ENCODE measurements at places on chromosomes 11 and 22. TPM values are rescaled to one million over a fixed set of nuclear protein-coding genes. Genes with fewer than 3 reads are reported as not detected.

NLRP10 gene
- not detected for total RNA-seq

- no peak for DNase-seq
Observed at GRCh38 chr11:45394294-45395085, 108.3 kb upstream of the SYT13 start.

DNA sequence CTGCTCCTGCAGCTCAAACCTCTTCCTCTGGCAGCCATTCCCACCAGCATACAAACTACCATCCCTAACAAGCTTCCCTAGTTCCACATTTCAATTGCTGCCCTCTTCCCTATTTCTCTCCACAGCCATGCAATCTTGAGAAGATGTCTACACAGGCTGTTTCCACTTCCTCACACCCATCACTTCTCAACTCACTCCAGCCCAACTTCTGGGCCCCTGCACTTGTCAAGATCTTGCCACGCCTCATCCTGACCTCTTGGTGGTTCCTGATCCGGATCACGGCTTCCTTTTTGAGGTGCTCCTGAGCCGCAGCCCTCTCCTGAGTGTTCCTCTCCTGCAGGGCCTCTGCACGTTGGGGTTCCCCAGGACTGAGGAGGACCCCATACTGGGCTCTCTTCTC, 22.6 kb downstream of the RPL27A start:
- DNase-seq, result no peak

GRCh38 chr22:30315962-30316576, 10.7 kb downstream of the TBC1D10A start:
- DNase-seq, result no peak

DNA sequence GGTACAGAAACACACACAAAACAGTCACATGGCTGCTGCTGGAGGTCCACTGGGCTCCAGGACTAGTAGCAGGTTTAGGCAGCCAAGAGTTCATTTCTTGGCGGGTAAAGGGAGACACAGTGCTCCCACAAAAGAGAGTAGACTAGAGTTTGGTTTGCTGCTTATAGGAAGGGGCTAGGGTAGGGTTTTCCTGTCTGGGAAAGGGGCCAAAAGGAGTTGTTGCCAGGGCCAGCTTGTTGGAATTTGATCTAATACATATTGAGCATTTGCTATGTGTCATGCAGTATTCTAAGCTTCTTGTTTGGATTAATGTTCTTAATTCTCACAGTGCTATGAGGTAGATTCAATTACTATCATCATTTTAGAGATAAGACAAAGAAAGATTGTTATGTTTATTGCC, 195.1 kb upstream of the PLET1 start:
- DNase-seq, result no peak

PHOX2A gene
- total RNA-seq, result not detected

DNA sequence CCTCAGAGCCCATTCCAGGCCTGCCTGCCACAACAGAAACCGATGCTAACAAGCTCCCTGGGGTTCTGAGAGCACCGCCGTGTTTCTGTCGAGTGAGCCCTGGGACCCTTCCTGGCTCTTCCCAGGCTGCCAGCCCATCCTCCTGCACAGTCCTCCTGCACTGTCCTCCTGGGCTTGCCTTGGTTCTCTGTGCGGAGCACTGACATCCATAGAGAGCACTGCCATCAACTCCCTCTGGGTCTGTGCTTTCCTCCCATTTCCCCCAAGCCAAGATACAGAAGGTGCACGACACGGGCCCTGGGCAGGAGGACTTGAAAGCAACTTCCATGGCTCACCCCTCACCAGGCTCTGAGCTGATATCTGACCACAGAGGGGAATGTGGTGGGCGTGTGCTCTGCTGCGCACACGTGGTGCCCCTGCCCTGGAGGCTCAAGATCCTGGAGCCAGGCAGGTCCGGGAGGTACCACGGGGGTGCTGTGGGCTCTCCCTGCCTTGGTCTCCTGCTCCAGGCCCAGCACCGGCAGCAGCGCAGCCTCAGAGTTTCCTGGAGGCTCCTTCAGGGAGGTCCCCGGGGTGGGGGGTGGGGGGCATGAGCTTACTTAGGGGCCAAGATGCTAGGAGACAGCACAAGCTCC, 304.2 kb downstream of the BRD1 start:
- DNase-seq, result no peak

GRCh38 chr11:14902650-14903350, 10.8 kb upstream of the CYP2R1 start:
- no peak for DNase-seq

CCDC116 gene
- not detected for total RNA-seq

GRCh38 chr11:56066980-56067379, 26.1 kb upstream of the OR8I2 start:
- DNase-seq, result no peak

DNA sequence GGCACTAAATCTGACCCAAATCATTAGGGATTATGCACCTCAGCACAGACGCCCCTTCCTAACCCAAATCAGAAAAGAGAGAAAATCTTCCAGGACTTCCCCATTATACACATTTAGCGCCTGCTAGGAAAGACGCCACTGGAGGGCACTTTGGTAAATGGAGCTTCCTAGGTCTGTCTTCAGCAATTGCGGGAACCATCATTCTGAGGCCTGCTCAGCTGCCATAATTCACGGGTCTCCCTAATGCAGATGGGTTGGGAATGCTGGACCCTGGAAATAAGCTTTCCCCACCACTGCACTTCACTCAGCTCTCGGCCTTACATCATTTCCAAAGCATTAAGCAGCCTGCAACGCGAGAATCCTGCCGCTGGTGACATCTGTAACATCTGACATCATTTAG, 86.2 kb upstream of the OPCML start:
- no peak for DNase-seq

MMP13 gene
- not detected for total RNA-seq

DNA sequence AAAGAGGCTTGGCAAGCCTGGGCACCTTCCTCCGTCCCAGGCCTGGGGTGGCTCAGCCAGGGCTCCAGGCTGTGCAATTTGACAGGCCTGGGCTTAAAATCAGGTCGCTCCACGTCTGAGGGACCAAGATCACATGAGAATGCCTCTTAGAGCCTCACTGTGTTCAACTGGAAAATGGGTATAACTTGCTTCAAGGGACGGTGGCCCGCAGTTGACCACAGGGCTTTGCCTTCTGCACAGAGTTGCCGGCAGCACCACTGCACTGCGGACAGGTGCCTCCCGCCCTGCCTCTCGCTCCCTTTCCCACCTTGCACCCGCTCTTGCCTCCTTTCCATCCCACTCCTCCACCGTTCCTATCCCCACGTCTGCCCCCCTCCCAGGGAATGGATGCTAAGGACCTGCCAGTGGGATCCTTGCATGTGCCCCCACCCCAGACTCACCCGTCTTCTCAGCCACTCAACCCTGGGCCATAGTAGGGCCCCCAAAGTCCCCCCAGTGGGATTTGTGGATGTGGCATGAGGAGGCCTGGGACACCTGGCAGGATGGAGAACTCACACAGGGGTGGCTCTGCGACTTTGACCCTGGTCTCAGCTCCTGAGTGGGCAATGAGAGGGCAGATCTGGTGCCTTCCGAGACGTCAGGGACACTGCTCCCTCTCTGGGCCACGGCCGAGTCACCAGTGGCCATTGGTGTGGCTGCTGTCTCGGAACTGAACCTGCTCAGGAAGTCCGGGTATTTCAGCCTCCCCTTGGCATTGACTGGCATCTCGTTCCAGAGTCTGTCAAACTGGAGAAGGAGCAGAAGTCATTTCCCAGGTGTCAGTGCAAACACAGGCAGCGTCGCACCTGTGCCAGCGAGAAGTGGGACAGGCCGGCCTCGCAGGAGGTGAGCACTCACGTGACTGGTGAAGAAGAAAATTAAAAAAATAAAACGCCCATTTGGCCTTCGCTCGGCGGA, 128.0 kb downstream of the MPPED1 start:
- no peak for DNase-seq

GRCh38 chr11:87966216-87966615, 209.0 kb downstream of the RAB38 start:
- no peak for DNase-seq

C11orf54 gene
- total RNA-seq, result 17.1 TPM

POU2AF2 gene
- 0.35 TPM for total RNA-seq

FXYD2 gene
- 7.9 TPM for total RNA-seq

- DNase-seq, result peak; percentile 65
Observed at GRCh38 chr11:64743591-64744543, at the start of gene RASGRP2. Gene RASGRP2 (minus strand): TSS chr11:64744142. CDS start chr11:64742866, 1,276 bp downstream.

GRCh38 chr11:12403122-12403996, 26.0 kb downstream of the PARVA start:
- no peak for DNase-seq

- no peak for DNase-seq
Observed at GRCh38 chr11:102761646-102762238, 18.7 kb downstream of the MMP10 start.

OR10D3 gene
- not detected for total RNA-seq

DNA sequence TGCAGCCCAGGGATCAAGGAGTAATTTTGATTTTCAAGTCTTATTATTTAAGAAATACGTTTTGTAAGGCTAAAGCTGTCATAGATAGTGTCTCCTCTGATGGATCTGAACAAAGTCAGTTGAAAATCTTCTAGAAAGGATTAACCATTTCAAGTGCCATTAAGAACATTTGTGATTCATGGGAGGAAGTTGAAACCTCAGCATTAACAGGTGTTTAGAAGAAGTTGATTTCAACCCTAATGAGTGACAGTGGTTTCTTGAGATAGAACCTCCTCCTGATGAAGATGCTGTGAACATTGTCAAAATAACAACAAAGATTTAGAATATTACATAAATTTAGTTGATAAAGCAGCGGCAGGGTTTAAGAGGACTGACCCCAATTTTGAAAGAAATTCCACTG, 61.7 kb downstream of the PRR5L start:
- no peak for DNase-seq

ZNF408 gene
- 14.8 TPM for total RNA-seq

DNA sequence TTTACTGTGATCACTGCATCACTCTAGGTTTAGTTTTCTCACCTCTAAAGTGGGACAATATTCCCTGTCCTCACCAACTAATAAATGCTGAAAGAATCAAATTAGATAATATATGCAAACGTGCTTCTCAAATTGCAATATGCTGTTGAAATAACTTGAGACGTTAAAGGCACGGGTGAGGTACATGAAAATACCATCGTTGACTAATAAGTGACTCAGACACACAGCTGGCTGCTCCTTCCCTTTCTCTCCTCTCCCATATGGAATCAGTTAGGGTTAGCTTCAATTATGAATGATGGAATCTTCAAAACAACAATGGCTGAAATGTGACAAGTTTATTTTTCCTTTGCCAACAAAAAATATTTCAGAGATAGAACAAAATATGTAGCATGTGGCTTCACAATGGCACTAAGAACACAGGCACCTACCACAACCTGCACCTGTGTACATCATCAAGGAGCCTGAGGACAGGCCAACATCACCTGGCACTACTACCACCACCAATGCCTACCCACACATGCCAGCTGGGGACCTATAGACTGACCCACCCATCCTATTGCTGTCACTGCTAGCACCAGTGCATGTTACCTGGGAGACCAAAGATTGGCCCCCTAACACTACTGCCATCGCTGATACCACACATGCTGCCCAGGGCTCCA, 13.7 kb downstream of the GDPD4 start:
- no peak for DNase-seq

MS4A1 gene
- total RNA-seq, result not detected

ANO1 gene
- total RNA-seq, result 17.8 TPM

DNA sequence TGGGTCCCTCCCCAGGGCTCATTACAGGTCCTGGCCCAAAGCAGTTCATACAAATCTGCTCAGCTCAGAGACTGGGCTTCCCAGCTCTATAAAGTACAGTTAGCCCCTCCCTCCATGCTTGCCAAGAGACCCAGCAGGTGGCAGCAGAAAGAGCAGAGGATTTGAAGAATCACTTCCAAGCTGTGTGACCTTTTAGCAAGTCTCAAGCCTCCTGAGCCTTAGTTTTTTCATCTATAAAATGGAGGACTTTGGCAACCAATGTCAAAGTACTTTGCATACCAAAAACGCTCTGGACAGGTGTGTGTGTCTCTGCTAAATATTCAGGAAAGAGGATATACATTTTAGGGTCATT, 26.6 kb downstream of the RELT start:
- no peak for DNase-seq

ANO5 gene
- 4.3 TPM for total RNA-seq

DNA sequence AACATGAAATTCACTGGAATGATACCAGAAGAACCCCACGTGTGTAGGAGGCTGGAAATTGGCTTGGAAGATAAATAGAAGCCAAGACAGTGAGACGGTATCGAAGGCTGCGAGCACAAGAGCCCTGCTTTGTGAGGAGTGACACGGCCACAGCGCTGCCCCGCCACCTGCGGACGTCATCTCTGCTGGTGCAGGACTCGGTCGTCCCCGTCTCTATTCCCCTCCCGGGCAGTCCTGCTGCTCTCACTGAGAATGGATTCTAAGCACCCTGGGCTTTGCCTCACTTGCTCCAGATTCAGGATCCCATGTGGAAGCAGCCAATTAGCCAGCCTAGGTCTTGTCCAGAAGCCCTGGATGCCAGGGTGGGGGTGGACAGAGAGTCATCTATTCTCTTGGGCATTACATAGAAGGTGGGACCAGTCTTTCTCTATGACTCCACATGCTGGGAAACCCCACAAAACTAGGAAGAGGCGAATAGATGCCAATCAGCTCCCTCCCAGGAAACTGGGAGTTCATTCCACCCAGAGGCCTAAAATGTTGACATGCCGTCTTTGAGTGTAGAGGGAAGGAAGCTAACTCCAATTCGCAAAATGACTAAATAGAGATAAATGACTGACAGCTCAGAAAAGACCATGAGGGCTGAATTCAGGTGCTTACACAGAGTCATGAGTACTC, 25.1 kb downstream of the APOL3 start:
- no peak for DNase-seq

GRCh38 chr11:69310351-69310750, 16.4 kb downstream of the MYEOV start:
- DNase-seq, result no peak

GRCh38 chr11:130370845-130371590, 56.3 kb upstream of the ZBTB44 start:
- DNase-seq, result no peak

OR8G1 gene
- total RNA-seq, result not detected

- no peak for DNase-seq
Observed at GRCh38 chr11:115550291-115551059, 46.3 kb upstream of the CADM1 start.
